ENCODE measurements at places on chromosomes 7 and 10.

DNA sequence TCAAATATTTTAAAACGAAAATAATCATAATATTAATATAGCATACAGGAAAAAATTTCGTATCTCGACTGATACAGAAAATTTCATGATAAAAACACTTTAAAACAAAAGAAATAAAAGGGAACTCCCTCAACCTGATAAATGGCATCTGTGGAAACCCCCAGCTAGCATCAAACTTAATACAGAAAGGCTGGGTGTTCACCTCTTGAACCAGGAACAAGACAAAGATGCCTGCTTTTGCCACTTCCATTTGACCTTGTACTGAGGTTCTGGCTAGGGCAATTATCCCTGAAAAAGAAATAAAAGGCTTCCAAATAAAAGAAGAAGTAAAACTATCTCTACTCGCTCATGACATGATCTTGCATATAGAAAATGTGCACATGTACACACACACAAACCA lies 2.5 kb upstream of the ALOX5 start:
- no peak for DNase-seq

DNA sequence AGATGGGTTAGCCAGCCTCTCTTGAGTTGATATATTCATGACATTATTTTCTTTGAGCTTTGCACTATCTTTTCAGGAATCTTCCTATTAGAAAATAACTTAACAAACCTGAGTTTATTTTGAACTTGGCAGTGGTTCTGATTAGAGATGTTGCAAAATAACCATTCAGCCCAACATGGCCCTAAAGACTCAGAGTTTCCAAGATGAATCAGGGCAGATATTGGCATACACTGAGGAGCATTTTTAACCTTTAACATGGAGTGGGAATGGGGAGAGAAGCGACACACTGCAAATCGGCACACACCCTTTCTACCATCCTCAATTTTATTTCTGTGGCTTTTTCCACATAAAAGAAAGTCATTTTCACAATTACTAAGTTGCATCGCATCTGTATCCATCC lies 190.8 kb downstream of the TRIL start:
- no peak for DNase-seq

GRCh38 chr7:70694434-70694970 lies 437.4 kb upstream of the GALNT17 start:
- peak; percentile 84 for DNase-seq

- DNase-seq = no peak
Observed at GRCh38 chr7:44122529-44122928, 819 bp downstream of the POLD2 start.

GRCh38 chr7:45682358-45682735 lies 108.2 kb downstream of the ADCY1 start:
- DNase-seq = no peak

- DNase-seq = no peak
Observed at GRCh38 chr10:12221323-12222298, 25.6 kb downstream of the CDC123 start.

DNA sequence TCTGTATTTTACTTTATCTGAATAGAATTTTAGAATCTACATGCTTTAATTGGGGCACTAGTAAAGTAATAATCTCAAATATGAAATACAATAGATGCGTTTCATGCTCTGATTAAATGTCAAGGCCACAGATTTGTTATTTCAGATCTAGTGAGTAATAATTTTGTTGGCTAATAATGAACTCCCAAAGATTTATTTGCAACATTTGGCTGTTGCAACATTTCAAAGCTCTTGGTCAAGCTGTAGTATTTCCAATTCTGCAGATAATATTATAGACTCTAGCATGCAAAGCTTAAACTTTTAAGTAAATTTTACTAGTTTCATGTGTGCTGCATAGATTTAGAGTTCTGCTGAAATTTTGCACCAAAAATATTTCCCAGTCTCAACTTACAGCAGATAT lies 16.7 kb downstream of the LRRN3 start:
- DNase-seq = no peak

DNA sequence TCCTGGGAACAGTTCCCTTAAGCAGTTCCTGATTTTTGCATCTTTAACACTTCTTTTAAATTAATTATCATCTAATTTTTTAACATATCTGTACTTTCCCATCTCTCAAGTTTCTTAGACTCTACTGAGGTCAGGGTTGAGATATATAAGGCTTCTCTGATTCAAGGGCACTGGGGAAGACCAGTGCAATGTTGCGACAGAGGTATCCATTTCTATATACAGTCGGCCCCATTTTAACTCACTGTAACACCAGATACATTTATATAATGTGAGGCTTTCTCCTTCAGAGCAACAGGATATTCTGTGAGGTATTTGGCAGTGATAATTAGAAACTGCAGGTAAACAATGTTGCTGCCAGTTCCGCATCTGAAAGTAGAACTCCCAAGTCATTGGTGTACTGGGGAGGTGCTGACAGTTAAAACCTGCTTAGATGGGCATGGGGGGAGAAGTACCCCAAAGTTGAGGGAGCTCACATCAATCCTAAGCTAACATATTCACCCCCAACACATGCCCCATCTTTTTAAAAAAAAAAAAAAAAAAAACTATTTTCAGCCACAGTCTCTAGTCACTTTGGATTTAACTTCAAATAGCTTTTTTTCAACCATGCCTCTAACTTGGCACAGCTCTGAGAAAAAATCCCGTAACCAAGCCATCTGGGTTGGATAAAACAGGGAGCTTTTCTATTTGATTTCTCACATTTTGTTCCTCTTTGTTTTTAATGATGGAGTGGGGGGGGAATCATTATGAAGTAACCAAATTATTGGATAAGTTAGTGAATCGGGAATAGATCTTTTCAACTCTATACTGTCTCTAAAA lies 62.9 kb downstream of the REEP3 start:
- DNase-seq = no peak

GRCh38 chr10:133257489-133258065 lies 19.1 kb downstream of the ADAM8 start:
- DNase-seq = no peak

DNA sequence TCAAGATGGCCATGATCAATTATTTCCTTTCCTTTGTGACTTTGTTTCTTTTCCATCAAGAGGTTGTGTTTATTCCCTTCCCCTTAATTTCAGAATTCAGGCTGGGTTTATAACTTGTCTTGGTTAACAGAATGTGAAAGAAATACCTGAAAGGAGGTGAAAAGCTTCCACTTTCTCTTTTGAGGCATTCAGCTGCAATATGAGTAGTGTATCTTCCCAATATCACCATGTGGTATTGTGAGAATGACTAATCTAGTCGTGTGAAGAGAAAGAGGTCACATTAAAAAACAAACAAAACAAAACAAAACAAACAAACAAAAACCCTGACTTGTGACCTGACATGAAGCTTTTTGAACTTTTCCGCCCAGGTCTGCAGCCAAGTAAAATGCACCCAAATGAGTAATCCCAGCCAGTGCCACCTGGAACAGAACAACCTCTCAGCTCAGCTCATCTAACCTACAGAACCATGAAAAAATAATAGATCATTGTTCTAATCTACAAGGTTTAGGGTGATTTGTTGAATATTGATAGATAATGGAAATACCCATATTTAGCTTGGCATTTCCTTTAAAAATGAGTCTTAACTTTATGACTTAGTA lies 70.8 kb upstream of the TEX47 start:
- no peak for DNase-seq

GRCh38 chr7:5793361-5794072 lies 12.1 kb upstream of the RNF216 start:
- DNase-seq = no peak

GRCh38 chr7:24936121-24936824 lies 43.7 kb downstream of the OSBPL3 start:
- DNase-seq = no peak

DNA sequence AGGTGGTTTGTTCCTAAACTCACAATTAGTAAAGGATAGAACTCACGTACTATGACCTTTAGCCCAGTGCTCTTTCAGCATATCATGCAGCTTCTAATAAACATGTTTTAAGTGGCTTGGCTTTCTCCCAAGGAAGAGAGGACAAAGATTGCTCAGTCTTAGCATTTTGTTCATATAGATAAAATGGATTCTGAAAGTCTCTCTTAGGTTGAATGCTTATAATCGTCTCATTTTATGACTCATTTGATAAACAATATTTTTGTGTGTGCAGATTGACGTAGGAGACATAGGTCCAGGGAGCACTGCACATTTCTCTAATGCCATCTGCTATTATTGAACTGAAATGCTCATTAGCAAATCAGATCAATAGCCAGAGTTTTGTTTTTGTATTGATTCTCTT lies 44.8 kb downstream of the GNAT3 start:
- DNase-seq = no peak

DNA sequence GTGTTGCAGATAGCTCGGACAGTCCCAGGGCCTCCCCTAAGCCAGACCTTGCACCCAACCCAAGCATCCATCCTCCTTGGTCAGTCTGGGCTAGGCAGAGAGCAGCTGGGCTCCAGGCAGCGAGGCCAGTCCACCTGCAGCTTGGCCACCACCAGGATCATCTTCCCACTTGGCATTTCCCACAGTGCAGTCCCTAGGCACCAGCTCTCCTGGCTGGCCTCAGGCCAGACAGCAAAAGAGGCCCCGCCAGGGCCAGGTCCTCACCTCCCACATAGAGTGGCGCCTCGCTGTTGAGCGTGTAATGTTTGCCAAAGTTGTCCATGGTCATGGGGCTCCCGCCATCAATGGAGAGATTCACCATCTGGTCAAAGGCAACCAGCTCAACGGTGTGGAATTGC lies 171.7 kb downstream of the LCOR start:
- no peak for DNase-seq

GRCh38 chr10:89829887-89830269 lies 128.5 kb downstream of the KIF20B start:
- DNase-seq = no peak

DNA sequence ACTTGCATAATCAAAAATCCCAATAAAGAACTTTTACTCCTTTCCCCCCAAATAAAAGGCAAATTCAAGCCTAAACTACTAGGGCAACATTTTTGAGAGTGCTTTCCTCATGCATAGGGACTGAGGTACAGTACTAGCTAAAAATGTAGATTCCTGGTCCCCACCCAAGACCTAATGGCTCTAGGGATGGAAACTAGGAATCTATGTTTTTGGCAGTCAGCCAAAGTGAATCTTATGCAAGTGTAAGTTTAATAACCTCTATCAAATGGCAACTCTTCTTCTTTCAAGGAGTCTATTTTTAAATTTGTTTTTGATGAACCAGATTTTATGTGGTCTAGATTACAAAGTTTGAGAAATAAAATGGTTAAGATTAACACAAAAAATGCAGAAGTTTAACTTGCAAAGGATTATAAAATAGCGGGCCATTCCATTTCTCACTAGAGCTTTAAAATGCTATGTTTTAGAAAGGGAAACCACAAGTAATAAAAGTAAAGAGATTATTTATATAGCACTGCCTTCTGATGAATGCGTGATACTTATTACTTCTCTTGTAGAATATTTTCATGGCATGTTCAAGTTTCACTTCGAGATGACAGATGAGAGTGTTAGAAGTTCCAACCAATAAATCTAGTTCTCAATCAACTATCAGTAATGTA lies 70.4 kb upstream of the MDFIC start:
- no peak for DNase-seq

DNA sequence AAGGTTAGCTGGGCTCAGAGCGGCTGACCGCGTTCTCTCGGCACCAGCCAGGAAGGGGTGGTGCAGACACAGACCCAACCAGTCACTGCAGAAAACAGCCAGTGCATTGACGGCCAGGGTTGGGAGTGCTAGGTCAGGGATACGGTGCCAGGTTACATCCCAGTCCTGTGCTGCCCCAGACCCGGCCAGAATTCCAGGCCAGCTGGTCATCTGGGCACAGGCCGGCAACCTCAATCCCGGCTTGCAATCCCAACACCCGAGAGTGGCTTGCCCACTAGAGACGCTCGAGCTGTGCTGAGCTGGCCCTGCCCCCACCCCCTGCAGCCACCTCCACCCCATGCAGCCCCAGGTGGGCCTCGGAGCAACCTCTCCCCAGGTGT lies 3.8 kb downstream of the PRAP1 start:
- DNase-seq = no peak

DNA sequence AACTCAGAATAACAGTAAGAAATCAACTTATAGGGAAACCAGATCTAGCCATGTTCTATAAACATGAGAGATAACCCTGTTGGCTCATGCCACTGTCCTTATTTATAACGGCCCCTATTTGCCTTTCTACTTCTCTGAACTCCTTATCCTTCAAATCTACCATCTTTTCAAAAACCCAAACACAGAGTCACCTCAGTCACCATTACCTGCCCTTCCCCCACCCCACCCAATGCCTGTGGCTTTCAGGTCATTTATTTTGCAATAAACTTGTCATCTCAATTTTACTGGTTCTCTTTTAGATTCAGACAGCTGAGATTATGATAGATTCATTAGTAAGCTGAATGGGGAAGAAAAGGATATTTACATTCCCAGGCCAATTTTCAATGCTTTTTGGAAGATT lies 53.6 kb downstream of the KMT2C start:
- no peak for DNase-seq

DNA sequence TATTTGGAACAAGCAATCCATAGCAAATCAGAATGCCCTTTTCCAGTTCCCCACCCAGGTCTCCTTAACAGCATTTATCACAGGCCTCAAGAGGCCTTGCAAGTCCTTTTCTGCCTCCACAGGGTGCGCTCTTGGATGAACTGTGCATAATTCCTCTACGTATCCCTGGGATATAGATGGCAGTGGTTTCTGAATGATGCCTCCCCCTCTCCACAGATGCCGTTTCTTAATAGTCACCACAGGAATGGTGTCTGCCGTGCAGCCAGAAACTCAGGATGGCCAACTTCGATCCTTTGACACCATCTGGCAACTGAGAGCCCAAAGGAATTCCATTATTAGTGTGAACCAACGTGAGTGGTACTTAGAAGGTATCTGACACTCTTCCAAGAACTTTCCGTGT lies 43.1 kb downstream of the JAZF1 start:
- no peak for DNase-seq

DNA sequence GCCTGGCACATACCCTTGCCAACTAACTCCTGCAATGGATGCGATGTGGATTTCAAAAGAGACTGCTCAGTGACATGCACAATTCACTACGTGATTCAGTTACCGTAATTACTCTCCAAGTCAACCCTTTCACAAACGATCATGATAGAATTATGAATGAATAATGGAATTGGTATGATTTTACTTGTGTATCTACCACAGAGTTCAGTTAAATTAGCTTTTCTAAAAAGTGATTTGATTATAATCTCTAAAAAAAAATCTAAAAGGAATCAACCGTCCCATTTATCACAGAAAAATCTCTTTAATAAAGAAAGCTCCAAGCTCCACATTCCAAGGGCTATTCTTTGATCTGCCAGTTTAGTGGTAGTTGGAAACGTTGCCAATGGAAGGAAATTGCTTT lies 30.4 kb upstream of the RSU1 start:
- no peak for DNase-seq

Data from brain (organoid and tissue), 16 donors.